ENCODE measurements at places on chromosomes 12 and 14.

GRCh38 chr12:110531741-110532333 is 29.7 kb downstream of the RAD9B start:
- no peak for DNase-seq

DNA sequence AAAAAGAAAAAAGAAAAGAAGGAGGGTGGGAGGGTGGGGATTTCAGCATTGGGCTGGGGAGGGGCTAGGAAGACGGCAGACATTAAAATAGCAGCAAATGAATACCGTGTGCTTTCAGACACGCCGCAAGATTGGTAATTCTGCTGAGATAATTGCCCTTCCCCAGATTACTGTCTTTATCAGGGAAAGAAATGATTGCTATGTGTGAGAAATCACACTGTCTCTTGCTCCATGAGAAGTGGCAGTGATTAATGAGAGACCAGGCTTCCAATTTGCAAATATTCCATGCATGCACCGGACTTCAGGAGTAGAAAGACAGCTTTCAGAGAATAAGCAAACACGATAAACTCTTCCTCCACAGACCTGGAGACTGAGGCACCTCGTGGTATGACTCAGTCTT is 7.6 kb upstream of the KCNA5 start:
- no peak for DNase-seq

DNA sequence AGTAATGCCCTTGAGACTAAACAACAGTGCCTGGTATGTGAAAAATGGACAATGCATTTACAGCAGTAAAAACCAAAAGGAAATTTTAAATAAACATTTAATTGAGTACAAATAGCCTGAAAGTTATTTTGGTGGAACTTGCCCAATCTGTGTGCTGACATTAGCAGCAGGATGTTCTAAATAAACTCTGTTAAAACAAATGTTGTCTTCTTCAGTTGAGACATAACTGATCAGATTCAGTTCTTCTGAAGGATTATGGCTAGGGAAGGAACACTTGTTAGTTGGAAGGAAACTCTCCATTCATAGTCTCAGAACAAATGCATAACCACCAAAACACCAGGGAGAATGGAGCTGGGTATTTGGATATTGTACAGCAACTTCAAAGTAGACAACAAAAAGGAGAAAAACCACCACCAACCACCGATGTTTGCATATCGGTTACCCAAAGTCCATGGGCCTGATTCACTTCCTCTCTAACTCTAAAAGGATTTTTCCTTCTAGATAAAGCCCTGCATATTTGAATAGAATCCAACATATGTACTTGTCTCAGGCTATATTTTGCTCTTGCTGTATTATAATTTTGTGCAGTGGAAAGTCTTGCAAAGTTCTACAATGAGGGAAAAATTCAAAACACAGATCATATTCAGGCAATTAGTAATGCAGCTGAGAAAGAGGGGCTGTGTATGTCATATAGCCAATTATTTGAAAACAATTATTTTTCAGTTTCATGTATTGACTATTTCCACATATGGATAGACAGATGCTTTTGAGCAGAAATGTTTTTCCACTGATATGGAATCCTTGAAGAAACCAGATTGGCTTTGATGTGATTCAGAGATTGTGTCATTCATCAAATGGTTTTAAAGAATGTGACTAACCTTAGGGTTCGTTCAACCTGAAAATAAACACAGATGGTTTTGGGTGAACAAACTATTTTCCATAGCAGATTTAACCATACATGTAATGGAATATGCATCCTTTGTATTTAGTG is 152.2 kb upstream of the BMP4 start:
- no peak for DNase-seq

- DNase-seq, result no peak
These were observed 87.1 kb upstream of the ATF7IP start for GRCh38 chr12:14278294-14278953.

- no peak for DNase-seq
These were observed 91.9 kb downstream of the LGMN start for GRCh38 chr14:92656306-92657081.

- DNase-seq, result no peak
These were observed 697.1 kb upstream of the SEL1L start for GRCh38 chr14:82230748-82231147.

DNA sequence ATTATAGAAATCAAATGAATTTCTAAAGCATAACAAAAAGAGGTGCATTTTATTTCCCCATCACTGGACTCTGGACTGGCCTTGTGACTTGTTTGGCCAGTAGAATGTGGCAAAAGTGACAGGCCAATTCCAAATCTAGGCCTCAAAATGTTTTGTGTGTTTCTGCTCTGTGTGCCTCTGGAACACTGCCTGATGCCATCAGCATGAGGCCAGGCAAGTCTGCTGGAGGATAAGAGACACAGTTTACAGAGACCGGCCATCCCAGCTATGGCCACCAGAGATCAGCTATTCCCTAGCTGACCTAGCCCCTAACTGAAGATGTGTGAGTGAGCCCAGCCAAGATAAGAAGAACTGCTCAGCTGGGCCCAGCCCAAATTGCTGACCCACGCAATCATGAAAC is 32.9 kb downstream of the ASCL1 start:
- DNase-seq, result no peak

DNA sequence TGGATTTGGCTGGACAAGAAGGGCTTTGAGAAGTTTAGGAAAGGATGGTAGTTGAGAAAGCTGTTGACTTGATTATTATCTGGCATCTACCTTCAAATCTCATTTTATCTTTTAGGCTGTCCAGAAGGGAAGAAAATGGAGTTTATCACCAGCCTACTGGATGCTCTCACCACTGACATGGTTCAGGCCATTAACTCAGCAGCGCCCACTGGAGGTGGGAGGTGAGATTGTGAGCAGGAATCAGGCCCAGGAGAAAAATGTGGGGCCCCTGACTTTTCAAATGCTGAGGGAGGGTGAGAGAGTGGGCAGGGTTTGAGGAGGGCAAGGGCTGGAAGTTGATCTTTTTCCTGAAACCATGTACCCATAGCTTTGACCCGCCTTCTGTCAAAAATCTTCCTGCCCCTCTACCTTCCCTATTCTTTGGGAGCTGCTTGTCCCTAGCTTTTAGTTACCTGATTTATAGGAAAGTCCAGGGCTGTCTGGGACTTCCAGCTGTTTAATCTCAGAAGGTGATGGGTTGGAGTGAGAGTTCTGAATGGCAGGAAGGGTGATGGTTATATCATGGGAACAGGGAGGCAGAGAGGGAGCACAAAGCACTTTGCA is 134.2 kb downstream of the SMOC1 start:
- DNase-seq, result peak; percentile 54

GRCh38 chr14:91047174-91047753 is 13.2 kb downstream of the RPS6KA5 start:
- no peak for DNase-seq

GRCh38 chr12:51972422-51972812 is 20.9 kb downstream of the ACVR1B start:
- no peak for DNase-seq

- DNase-seq, result no peak
These were observed 9.7 kb downstream of the MOK start for GRCh38 chr14:102295270-102295669.

GRCh38 chr12:67667276-67668073 is 18.9 kb downstream of the DYRK2 start:
- no peak for DNase-seq

DNA sequence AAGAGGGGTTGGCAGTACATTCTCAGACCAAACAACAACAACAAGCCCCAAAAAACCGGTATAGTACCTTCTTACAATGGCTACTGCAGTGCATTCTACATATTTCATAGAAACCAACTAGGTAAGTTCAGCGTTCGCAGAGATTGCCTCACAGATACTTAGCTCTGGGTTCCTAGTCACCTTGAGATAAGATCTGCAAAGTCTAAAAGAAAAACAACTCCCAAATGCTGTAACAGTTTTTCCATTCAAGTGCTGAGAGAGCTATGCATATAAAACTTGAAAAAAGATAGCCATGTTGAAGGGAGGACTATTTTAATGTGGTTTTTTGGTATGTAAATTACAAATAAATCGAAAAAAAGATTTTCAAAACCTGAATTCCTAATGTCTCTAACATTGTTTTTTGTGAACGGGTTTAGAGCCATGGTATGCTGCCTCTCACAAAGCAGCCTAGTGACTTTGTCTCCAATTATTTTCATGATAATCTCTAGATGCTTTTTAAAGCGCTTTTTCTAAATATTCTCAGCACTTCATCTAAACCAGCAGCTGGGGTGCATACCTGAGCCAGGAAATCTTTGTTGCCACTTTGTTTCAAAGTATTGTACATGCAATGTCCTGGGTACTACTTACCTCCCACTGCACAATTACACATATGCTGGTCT is 56.6 kb upstream of the CRACR2A start:
- DNase-seq, result no peak

All from neuronal stem cell (in vitro differentiated cells).